Calu3 (cell line): ENCODE measurements at places on chromosomes 6 and 20. TPM values are rescaled to one million over a fixed set of nuclear protein-coding genes. Genes with fewer than 3 reads are reported as not detected.

The PSORS1C2 gene
- total RNA-seq = not detected in 2 replicates

DNA sequence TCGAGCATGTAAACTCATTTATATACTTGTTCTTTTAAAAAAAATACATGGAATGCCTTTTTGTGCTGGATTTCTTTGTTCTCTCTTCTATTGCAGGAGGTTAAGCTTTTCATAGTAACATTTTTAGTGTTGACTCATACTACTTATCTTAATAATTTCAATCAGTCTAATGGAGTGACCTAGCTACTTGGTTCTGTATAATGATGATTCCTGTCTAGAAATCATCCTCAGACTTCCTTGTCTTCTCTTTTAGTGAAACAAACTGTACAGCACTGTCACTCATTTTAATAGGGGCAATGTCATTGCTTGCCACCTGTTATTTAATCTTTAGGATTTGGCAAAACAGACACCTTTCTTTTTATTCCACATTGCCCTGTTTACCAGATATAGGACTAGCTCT is 62.3 kb downstream of the ADGRB3 start:
- no peak for DNase-seq

DNA sequence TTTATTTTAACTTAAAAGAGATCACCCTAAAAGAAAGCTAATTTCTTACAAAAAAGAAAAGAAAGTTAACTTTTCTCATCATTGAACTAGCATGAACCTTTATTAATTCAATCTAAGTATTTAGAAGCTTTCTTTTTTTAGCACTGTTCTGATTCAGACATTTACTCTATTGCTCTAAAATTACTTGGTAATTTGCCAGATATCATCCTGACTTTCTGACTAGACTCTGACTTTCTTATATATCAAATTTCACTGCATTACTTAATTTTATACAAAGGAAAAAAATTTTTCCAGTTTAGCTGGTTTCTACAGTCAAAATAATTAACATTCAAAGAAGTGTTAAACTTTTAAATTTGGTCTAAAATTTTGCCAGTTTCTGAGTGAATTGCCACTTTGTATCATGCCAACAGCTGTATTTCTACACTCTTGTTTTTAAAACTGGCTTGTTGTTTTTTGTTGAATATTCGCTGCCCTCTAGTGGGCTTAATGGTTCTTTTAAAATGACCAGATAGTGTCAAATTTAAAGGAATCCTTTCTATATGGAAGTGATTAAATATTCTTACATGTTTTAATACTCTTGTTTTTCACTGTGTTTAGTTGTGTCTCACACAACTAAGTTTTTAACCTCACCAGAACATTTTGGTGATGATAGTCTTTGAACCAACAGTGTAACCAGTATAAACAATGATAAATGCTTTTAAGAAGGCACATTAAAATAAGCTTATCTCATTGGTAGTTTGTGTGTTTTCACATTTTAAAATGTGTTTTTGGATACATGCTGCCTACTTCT is 102.0 kb downstream of the POPDC3 start:
- no peak for DNase-seq

- no peak for DNase-seq
Measured at GRCh38 chr6:132733814-132734213, 20.0 kb upstream of the VNN1 start.

- no peak for DNase-seq
Measured at GRCh38 chr6:82380566-82381185, 17.1 kb downstream of the TPBG start.

- no peak for DNase-seq
Measured at GRCh38 chr20:56580226-56580625, 47.2 kb downstream of the FAM209B start.

- DNase-seq = no peak
Measured at GRCh38 chr6:93728150-93728549, 308.8 kb upstream of the EPHA7 start.

GRCh38 chr20:50554694-50555579 is 44.8 kb downstream of the PTPN1 start:
- DNase-seq = no peak

DNA sequence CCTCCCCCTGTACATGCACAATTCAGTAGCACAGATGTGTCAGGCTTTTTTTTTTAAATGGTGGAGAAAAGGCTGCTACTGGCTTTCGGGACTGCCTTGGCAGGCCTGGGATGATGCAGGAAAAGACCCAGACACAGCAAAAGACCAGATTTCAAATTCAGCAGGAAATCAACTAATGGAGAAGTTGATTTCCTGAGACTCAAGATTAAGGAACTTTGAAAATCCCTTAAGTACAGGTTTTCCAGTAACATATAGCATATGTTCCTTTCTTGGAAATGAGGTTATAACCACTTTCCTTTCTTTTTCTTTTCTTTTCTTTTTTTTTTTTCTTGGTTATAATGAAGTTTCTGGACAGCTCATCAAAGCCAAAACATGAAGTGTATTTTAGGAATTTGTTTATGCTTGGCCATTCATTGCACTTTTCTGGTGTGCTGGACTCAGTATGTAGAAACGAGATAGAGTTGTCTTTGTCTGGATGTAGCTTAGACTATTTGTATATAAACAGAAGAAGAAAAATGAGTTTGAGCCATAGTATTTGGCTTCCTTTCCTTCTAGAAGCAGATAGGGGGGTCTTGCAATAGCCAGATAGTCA is 119.4 kb downstream of the SASH1 start:
- DNase-seq = no peak
